Midbrain (tissue), 1 donor: ENCODE measurements at places on chromosomes 7 and 10.

GRCh38 chr10:123103944-123104343 lies 31.8 kb upstream of the HMX3 start:
- DNase-seq: no peak

DNA sequence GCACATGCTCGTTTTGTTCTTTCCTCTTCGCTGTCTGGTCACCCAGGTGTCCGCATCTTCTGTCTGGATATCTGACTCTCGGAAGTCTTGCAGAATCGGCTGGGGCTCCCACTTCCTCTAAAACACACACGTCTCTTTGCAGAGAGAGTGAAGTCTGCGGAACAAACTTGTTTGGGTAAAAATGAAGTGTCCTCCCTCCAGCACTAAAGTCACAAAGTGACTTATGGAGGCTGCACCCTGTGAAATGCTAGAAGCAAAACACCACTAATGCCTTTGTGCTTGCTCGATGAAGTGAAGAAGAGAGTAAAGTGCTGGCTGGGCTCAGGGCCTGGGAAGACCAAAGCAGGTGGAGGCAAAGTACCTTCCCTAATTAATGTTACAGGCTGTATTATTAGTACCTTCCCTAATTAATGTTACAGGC lies 71.4 kb downstream of the FGFR2 start:
- no peak for DNase-seq

- no peak for DNase-seq
Observed at GRCh38 chr10:126893206-126893605, 12.0 kb upstream of the DOCK1 start.

GRCh38 chr10:30437031-30437841 lies 3.3 kb downstream of the MAP3K8 start:
- no peak for DNase-seq

DNA sequence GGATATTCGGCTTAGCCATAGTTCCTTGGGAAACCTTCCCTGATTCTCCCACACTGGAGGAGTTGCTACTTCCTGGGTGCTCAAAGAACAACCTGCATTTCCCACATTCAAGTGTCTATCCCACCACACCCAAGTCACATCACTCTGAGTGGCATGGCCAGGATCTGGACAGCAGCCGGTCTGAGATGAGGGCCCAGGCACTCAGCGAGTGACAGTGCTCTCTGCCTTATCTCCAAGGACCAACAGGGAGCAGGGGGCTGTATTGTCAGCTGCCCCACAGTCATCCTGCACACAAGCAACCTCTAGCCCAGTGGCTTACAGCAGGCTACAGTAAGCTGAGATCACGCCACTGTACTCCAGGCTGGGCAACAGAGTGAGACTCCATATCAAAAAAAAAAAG lies 16.1 kb upstream of the SLC18A3 start:
- DNase-seq: no peak

DNA sequence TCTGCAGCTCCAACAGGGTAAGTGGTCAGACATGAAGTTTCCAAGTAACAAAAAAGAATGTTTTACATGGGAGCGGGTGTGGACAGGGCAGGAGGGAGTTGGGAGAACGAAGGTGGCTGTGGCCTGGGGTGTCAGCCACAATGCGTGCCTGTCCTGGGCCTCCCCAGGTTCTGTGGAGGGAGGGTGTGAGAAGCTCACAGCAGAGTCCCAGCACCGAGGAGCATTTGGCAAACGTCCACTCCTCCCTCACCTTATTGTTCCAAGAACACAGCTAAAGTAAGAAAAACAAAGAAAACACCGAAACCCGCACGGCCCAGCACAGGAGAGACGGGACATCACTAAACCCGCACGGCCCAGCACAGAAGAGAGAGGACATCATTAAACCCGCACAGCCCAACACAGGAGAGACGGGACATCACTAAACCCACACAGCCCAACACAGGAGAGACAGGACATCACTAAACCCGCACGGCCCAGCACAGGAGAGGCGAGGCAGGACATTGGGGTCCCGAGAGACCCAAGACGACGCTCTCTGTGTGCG lies 226.4 kb downstream of the MAD1L1 start:
- DNase-seq: no peak

GRCh38 chr10:128811511-128811910 lies 655.5 kb upstream of the MGMT start:
- no peak for DNase-seq

DNA sequence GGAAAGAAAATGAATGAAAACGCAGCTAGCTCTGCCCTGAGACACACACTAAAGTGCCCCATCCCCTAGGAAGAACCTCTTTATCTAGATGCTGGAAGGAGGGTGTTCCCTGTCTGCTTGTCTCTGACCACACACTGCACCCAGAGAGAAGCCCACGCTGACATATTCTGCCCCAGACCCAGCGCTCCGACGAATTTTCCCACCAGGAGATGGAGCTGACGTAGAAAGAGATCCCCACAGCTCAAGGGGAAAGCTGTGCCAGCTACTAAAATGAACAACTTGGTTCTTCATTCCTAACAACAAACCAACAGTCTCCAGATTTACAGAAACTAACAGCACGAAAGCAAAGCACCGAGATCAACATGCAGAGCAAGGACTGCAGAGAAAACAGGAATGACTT lies 73.3 kb downstream of the KIAA1549 start:
- peak; percentile 32 for DNase-seq

GRCh38 chr10:1308962-1309616 lies 252.9 kb downstream of the WDR37 start:
- no peak for DNase-seq

DNA sequence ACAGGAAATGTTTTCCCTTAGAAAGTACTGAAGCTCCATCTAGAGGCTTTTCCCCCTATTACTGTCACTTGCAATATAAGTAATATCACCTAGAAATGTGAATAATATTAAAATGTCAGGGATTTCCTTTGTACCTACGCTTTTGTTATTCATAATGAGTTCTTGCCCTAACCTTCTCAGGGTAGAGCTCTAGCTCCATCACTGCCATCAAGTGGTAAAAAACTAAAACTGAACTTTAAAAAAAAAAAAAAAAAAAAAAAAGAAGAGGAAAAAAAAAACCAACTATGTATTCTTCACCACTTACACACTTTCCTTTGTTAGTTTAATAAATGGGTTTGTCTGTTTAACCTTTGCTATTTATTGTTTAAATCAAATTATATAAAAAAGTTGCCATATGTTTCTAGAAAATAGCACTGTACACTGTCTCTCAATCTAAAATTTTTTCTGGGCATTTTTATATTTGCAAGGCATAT lies 49.9 kb downstream of the DNAJC1 start:
- peak; percentile 6 for DNase-seq

DNA sequence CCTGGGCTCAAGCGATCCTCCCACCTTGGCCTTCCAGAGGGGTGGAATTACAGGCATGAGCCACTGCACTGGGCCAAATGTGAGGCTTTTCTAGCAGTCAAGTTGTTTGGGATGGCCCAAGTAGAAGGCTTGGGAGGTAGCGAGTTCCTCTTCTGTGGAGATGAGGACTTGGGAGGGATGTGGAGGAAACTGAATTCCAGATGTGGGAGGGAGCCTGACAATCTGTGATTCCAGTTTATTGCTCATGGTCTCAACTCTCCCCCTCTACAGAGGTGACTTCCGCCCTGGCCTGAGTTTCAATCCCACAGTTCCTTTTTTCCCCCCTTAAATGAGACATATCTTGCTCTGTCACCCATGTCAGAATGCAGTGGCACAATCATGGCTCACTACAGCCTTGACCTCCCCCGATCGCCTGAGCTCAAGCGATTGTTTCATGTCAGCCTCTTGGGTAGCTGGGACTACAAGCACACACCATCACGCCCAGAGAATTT lies 3.4 kb downstream of the STYXL1 start:
- no peak for DNase-seq
